ENCODE measurements at places on chromosomes 13 and 19. TPM values are rescaled to one million over a fixed set of nuclear protein-coding genes. Genes with fewer than 3 reads are reported as not detected.

The PSG1 gene
- polyA plus RNA-seq = 0.24 TPM

The DKKL1 gene
- polyA plus RNA-seq = 3.0 TPM

DNA sequence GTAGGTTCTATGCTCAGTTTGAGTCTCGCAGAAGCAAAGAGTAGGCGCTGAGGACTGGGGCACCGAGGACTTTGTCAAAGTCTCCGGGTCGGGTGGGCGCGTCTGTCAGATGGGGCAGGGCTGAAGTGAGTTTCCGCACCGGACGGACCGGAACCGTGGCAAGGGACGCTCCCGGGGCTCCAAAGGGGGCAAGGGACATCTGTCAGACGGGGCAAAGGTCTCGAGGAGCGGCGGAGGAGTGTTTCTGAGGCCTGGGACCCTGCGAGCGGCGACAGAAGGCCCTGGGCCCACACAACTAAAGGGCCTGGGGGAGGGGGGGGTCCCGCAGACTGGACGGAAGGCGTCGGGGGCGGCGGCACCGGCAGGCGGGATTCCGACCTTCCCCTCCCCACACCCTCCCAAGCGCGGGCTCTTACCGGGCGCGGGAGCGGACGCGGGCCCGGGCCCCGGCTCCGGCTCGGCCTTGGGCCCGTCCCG lies 13.3 kb upstream of the AKAP8L start:
- no peak for DNase-seq

GRCh38 chr19:19064098-19064722 lies 416 bp downstream of the SLC25A42 start:
- DNase-seq = no peak

The OR7C1 gene
- polyA plus RNA-seq = 0.19 TPM

DNA sequence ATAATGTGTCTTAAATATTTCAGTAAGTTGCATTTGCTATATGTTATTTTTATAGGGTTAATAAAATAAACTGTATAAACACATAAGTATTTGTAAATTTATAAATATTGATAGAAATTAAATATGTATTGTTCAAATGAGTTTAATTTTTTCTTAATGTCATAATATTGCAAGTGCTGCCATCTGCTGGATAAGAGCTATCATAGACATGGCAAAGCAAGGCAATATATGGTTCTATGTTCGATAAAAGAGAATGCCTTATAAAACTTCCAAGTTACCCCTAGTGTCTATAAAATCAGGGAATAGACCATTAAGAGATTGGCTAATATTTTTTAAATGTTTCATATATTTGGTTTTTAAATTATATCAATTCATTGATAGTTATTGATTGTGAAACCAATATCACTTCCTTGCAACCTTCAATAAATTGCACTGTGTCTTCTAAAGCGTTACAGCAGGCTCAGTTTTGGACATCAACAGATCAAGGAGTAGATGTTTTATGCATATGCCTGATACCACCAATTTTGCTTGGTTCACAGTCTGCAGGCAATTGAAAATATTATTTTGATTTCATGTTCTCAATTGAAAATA lies 29.0 kb upstream of the SLITRK6 start:
- DNase-seq = peak; percentile 34

- DNase-seq = no peak
Measured at GRCh38 chr13:31022928-31023530, 90.6 kb downstream of the TEX26 start.

DNA sequence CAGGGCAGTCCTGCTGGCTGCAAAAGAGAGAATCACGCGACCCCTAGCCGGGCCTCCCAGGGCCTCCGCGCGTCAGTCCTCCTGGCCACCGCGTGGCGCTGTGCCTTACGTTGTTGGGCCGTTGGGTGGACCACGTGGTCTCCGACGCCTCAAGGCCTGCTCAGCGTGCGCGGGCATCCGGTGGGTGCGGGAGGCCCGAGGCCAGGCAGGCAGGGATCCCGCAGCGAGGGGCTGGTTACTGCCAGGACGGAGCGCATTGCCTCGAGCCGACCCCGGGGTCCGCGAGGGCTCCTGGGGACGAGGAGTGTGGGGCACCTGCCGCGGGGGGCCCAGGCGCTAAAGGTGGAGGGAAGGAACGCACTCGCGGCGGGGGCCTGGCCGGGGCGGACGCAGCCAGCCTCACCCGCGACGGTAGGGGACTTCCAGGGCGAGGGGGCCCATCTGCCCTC lies at the start of gene TDRD12:
TDRD12 (plus strand) TSS at position 157 of the 449 bp plus-strand sequence. CDS start 306 bp downstream, outside the sequence.
- DNase-seq = no peak

GRCh38 chr13:30355384-30355699 lies 48.0 kb upstream of the KATNAL1 start:
- DNase-seq = peak; percentile 36

The SPIB gene
- 0.92 TPM for polyA plus RNA-seq
